Activated naive CD4-positive, alpha-beta T cell (primary cell): ENCODE measurements at places on chromosomes 5 and 9.

DNA sequence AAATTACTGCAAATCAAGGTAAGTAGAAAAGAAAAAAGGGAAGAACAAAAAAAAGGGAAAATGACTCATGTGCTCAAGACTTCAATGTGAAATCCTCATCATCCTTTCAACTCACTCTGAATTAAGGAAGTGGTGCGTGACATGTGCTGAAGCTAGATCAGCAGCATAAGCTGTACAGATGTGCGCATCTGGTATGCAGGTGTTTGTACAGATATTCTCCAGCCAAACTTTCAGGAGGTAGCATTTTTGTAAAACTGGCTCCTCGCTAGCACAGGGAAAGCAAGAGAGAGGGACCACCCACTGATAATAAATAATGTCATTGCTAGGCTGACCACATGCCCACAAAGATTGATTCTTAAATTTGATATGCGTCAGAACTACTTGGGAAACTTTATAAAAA is 253.9 kb upstream of the RGMB start:
- no peak for DNase-seq

DNA sequence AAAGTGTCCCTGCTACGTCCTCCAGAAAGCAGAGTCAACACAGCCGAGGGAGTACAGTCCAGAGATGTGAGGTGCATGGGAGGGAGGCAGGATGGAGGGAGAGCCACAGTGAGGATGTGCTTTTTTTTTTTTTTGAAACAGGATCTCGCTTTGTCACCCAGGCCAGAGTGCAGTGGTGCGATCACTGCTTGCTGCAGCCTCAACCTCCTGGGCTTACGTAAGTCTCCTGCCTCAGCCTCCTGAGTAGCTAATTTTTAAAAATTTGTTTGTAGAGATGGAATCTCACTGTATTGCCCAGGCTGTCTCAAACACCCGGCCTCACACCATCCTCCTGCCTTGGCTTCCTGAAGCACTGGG is 33.2 kb upstream of the ALDH1B1 start:
- DNase-seq, result no peak

DNA sequence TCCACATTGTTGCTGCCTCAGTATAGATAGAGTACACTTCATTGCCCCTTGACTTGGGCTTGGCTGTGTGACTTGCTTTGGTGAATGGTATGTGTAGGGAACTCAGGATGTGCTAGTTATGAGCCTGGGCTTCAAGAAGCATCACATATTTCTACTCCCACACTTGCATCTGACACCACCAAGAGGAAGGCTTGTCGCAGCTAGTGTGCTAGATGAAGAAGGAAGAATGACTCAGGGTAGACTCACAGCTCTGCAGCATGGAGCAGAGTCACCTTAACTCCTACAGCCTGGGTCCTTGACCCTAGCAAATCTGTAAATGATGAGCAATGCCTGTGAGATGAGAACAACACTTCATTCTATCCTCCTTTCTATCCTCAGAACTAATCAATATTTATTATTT is 261.8 kb downstream of the ASTN2 start:
- DNase-seq, result no peak

DNA sequence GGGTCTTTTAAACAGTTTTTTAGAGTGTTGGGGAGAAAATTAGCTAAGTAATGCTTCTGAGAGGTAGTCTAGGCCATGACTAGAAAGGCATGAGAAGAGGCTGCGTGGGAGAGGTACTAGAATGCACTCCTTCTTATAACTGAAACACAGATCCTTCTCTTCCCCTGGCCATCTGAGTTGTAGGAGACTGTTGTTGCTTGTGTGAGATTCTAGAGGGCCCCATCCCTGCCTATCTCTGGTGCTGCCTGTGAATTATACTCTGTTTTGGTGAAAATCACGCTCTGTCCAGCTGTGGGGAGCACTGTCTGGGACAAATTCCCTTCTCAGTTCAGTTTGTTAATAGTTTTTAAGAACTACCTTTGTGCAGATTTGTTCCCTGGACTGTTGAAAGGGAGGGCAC is 37.5 kb downstream of the MAP1B start:
- no peak for DNase-seq

DNA sequence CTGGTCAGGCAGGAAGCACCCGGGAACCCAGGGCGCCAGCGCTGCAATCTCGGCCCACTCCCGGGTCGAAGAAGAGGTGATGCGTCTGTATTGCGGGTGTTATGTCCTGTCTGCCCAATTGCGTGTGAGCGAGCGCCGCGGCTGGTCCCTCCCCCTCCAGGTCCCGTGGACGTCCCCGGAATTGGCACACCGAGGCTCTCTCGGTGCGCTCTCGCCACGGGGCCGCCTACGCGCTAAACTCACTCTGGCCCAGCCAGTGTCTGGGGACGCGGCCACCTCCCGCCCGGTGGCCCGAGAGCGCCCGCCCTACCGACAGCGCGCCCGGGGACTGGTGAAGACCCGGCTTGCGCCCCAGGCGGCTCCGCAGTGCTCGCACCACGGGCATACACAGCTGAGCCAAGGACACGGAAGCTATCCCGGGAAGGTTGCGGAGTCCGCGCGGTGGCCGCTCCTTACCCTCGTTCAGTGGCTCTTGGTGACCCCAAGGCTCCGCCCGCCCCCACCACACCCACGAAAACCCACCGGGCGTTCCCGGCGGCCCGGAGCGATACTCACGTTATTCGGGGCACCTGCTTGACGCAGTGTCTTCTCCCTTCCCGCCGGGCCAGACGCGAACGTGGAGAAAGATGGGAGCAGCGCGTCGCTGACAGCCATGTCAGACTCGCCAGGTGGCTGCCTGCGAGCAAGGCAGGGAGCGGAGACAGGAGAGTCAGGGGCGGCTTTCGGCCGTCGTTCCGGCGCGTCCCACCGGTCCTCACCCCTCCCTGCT is 1.0 kb downstream of the KLF4 start:
- no peak for DNase-seq

- DNase-seq, result no peak
These were observed 393.9 kb upstream of the RIOK2 start for GRCh38 chr5:97576956-97577355.

DNA sequence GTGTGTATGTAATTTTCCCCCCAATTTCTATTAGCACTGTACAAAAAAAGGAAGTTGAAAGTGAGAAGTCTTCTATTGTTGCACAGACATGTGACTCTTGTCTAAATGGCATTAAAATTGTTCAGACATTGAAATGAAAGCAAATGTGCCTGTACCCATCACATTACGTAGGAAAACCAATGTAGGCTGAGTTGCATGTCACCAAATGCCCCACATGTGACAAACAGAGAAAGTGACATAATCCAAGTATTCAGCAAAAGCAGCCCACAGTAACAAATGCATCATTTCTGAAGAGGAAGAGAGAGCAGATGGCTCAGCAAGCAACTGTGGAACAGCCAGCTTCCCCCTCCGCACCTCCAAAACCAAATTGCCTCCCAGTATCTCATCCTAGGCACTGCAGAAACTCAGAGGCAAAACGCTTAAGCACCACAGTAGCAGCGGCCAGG is 161.5 kb upstream of the NR4A3 start:
- no peak for DNase-seq

GRCh38 chr5:171288066-171288465 is 21.0 kb upstream of the TLX3 start:
- DNase-seq, result no peak

DNA sequence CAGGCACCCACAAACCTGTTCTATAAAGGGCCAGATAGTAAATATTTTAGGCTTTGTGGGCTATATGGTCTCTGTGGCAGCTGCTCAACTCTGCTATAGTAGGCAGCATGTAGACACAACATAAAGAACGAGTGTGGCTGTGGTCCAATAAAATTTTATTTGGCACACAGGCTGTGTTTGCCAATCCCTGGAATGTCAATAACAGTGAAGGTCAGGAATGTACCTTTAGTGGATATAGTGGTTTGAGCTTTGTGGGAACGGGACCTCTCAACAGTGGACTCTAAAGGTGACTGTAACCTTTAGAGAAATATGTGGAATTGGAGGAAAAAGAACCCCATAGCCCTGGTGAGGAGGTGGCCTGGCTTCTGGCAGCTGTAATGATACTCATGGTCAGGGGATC is 145.2 kb downstream of the MAST4 start:
- no peak for DNase-seq

DNA sequence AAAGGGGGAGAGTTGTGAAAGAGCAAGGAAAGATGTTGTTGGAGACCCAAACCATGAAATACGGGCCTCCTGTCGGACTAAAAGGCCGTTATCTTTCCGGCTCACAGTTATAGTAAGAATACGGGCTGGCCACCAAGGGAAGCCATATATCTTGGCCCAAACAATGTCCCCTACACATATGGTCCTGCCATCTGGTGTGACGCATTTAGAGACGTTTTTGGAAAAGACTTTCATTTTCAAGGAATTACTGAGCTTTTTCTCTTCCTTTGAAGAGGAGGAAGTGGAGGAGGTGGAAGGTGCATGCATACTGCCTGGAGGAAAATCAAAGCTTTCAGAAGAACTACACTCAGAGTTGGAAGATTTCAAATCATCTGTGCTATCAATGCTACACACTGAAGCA is 26.7 kb downstream of the PWWP2A start:
- DNase-seq, result no peak

DNA sequence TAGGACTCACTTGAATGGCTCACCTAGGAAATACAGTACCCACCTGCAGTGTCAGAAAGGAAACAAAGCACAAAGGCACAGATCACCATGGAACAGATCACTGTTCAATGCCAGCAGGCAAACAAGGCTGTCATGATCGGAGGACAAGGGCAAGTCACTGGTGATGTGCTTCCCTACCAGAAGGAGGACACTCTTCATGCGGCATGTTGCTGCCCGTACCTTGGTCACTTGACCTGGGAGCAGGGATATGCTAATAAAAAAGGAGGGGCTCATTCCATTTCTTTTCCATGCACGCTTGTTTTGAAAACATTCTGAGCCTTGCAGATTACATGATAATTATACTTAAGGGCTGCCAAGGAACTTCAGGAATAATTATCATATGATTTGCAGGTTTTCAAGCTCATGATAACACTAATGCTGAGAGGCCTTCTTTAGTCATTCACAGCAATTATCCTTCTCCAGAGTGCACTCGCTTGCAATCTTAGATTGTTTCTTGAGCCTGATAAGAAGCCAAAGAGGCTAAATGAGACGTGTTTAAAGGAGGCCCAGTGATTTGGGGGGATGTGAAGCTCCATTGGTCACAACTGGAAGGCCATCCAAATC is 36.1 kb upstream of the STARD4 start:
- DNase-seq, result no peak

GRCh38 chr5:135347392-135347791 is 51.6 kb downstream of the MACROH2A1 start:
- no peak for DNase-seq

- DNase-seq, result no peak
These were observed 24.4 kb upstream of the ELL2 start for GRCh38 chr5:95986001-95986400.

- no peak for DNase-seq
These were observed 1.3 kb upstream of the PLPPR1 start for GRCh38 chr9:101027236-101027635.

DNA sequence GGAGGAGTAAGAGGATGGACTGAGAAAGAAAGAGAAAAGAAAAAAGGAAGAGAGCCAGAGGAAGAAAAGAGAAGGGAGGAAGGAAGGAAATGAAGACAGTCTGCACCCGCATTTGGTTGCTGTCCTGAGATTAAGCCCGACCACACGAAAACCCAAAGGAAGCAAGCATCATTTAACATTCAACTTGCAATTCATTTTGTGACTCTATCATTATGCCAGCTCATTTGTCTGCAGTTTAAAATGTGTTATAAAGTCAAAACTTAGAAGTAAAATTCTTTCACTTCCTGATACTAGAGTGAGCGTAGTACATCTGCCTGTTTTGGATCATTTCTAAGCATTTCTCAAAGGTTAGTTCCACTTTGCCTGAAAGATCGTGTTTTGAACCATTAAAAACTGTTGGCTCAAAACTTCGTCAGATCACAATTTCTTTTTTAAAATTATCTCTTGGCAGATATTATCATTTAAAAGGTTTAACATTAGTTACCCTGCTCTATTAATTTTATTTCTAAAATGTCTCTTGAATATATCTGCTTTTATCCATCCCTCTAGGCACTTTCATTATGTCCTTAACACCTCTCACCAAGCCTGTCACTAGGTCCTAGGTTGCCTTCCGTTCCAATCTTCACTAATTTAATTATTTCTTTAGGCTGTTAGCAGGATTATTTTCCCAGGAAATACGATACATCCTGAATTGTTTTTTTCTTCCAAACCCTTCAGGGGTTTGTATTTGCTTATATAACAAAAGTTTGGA is 240.9 kb downstream of the TLE4 start:
- no peak for DNase-seq

DNA sequence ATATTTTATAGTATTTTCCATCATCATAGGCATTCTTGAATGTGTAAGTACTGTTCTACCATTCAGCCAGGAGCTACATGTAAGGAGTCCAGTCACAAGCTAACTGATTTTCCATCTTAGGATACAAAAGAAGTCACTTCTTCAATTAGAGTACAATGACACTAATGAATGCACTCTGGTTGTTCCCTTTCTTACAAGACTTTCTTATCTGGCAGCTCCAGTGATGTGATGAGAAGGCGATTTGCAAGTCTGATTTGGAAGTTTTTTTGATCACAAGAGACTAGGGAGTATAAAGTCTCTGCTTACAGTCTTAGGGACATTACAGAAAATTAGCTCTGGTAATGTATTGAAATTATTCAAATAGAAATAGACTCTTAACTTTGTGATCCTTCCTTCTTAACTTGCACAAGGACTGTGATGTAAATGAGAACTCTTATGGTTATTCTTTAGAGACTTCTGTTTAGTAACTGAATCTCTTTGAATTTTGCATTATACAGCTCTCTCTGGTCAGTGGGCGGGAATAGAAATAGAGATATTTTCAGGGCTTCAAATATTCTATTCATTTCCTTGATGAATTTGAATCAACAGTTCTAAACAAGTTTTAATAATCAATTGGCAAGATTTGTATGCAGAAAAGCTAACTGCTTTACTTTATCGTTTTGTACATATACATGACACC is 130.4 kb upstream of the CDH6 start:
- no peak for DNase-seq

DNA sequence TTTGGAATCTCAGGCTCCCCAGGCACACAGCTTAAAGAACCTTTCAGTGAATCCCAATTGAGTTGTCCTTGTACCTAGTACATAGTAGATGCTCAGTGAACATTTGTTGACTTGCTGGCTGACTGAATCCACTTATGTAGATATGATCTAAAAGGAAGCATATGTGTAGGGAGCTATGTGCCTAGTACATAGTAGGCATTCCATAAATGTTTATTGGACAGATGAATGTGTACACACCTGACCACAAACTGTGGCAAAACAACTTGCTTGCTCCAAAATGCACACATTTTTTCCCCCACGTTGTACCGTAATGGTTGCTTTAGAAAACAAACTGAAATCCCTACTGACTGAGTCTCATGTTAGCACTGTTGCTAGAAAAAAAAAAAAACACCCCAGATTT is 80.2 kb upstream of the IL12B start:
- no peak for DNase-seq

- DNase-seq, result no peak
These were observed 87.6 kb downstream of the PIK3R1 start for GRCh38 chr5:68303038-68303738.

- no peak for DNase-seq
These were observed 1.0 kb downstream of the CEMIP2 start for GRCh38 chr9:71767163-71767775.

DNA sequence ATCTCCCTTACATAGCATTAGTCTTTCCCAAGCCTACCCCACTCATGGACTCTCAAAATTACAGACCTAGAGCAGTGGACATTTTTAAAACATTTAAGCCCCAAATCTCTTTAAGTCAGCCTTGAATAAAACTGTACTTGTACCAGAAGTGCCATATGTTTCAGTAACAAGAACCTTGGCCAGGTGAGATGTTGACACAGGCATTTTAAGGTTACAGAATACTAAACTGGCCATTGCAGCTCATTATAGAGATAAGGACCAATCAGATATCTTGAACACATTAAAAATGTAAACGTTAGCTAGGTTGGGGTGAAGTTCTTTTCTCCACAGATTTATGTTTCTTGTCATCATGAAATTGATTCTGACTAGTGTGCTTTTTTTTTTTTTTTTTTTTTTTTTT is 103.8 kb upstream of the MIER3 start:
- no peak for DNase-seq
